Left renal cortex interstitium (tissue), 4 donors: ENCODE measurements at places on chromosomes 2 and 18. TPM values are rescaled to one million over a fixed set of nuclear protein-coding genes. Genes with fewer than 3 reads are reported as not detected.

The CNDP1 gene
- polyA plus RNA-seq, result 1.7 TPM

DNA sequence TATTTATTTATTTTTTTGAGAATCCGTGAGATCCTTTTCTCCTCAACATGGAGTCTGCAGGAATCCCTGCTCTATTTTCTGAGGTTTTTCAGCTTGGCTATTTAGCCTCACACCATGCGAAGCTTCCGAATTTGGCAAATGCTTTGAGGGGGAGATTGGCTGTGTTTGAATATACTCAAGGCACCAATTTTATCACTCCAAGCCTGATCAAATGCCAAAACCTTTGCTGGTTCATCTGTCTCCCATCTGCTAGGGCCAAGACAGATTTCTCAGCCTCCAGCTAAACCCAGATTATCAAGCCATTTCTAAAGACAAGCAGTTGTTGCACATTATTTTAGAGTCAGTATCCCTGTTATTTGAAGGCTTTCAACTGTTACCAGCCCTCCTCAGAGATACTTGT is 295.7 kb downstream of the XIRP2 start:
- DNase-seq, result no peak

DNA sequence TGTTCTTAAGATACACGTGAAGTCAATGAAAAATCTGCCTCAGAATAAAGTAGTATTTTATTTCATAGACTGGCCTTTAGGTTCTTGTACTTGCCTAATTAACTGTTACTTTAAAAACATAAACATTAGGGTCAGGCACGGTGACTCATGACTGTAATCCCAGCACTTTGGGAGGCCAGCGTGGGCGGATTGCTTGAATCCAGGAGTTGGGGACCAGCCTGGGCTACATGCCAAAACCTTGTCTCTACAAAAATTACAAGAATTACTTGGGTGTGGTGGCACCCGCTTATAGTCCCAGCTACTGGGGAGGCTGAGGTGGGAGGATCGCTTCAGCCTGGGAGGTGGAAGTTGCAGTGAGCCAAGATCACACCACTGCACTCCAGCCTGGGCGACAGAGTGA is 16.0 kb upstream of the SNORC start:
- no peak for DNase-seq

- DNase-seq, result no peak
These were observed 198.1 kb downstream of the ZNF407 start for GRCh38 chr18:74795751-74796150.

DNA sequence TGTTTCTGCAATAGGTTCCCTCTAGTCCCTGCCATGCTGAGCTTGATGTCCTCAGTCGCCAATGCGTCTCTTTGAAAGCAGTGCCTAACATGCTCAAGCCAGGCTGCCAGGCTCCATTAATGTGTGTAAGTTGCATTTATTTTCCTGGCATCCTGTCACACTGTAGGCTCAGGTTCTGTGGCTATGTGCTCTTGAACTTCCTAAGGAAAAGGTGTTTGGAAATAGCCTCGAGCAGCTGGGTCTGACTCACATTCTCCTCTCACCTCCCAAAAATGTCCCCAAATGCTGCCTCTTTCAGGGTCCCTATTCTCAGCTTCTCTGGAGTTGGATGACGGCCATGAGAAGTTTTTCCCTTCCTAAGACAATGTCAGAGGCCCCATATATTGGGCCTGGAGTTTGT is 58.0 kb upstream of the SLC14A2 start:
- DNase-seq, result no peak

GRCh38 chr2:120915670-120916069 is 180.0 kb downstream of the GLI2 start:
- DNase-seq, result no peak
